ENCODE measurements at places on chromosomes 5 and 9. TPM values are rescaled to one million over a fixed set of nuclear protein-coding genes. Genes with fewer than 3 reads are reported as not detected.

PCDHA1 gene
- 0.12 TPM for polyA plus RNA-seq

PLAC8L1 gene
- polyA plus RNA-seq: 1.2 TPM

LCN12 gene
- polyA plus RNA-seq: 0.23 TPM

LAMC3 gene
- polyA plus RNA-seq: 1.9 TPM

DNAJA1 gene
- polyA plus RNA-seq: 126 TPM

ADAMTS16 gene
- polyA plus RNA-seq: 11.1 TPM
